ENCODE measurements at places on chromosomes 4 and X.

GRCh38 chrX:37824491-37825214 is 22.7 kb downstream of the DYNLT3 start:
- DNase-seq, result no peak
- H3K27me3 ChIP-seq, result no peaks in the 10 kb centered on the region
- H3K4me3 ChIP-seq, result no peak overlapping the region
- no peak overlapping the region for H3K27ac ChIP-seq

- no peak overlapping the region for H3K27ac ChIP-seq
- H3K27me3 ChIP-seq, result no peaks in the 10 kb centered on the region
- no peaks in the 10 kb centered on the region for H3K4me1 ChIP-seq
Measured at GRCh38 chr4:113276464-113277170, 227.2 kb downstream of the ANK2 start.

DNA sequence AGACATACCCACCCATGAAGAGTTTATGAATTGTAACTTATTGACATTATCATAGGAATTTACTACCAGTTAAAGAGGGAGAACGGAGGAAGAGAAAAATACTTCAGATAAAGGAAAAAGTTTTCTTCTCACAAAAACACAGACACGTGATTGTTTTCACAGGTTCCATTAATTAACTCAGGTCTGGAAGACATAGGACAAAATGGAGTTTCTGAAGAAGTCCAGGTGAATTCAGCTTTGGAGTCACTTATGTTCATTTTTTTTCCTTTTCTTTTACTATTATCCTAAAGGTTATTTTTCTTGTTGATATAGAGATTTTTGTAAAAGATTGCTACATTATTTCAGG is 20.5 kb downstream of the NIPAL1 start:
- H3K4me3 ChIP-seq, result no peak overlapping the region
- H3K36me3 ChIP-seq, result no peaks in the 10 kb centered on the region
- DNase-seq, result no peak

DNA sequence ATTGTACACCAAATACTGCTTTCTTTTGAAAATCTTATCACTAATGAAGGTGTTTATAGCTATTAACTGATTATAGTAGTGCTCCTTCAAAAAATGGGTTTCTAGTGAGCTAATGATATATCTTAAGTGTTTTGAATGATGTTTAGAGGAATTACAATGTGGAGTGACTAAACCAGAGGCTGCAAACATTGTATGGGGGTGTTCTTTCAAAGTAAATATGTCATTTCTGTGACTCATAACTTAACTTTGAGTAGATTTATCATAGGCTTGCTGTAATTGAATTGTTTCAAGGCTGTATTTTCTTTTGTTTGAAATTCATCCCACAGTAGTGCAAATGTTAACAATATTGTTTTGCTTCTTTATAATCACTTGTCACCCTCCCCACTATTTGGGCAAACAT is 141.6 kb downstream of the IL1RAPL2 start:
- H3K36me3 ChIP-seq, result no peaks in the 10 kb centered on the region
- no peak overlapping the region for H3K27ac ChIP-seq
- no peak for DNase-seq
- no peaks in the 10 kb centered on the region for H3K27me3 ChIP-seq

GRCh38 chr4:158850371-158850770 is 81.5 kb downstream of the FNIP2 start:
- H3K4me3 ChIP-seq, result no peak overlapping the region
- H3K36me3 ChIP-seq, result no peaks in the 10 kb centered on the region

DNA sequence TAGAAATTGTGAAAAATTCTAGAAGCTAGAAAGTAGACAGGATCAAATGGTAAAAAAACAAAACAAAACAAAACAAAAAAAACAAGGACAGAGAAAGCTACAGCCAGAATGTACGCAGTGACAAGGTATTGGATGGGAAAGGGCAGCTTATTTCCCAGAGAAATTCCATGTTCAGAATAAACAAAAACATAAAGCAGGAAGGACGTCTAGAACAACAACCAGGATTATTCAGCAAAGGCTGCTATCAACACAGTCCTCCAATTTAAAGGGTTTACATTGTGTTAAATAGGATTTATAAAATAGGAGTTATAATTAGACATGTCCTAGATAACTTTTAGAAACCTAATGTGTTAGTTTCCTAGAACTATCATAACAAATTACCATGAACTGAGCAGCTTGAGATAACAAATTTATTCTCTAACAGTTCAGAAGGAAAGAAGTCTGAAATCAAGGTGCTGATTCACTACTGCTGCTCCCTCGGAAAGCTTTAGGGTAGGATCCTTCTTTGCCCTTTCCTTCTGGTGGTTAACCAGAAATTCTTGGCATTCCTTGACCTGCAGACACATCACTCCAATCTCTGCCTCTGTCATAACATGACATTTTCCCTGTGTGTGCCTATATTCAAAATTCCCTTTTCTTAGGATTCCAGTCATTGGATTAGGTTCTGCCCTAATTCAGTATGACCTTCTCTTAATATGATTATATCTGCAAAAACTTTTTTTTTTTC is 175.6 kb downstream of the SNCA start:
- H3K4me3 ChIP-seq, result no peak overlapping the region
- no peak for DNase-seq
- no peak overlapping the region for H3K27ac ChIP-seq
- no peaks in the 10 kb centered on the region for H3K4me1 ChIP-seq

DNA sequence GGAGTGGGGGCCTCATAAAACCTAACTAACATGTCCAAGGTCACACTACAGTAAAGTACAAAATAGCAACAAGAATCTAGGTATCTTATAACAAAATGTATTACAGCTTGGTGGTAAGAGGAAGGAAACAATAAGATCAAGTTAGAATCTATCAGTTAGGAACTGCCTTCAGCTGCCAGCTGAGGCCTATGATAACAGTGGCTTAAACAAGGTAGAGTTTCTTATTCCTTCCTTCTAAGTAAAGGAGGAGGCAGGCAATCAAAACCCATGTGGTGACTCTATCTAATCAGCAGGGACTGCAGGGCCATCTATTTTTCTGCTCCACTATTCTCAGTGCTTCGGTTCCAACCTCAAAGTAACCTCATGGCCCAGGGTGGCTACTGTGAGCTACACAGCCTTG is 10.9 kb downstream of the SH3D19 start:
- no peak for DNase-seq
- no peaks in the 10 kb centered on the region for H3K4me1 ChIP-seq
- H3K27me3 ChIP-seq, result no peaks in the 10 kb centered on the region
- H3K4me3 ChIP-seq, result no peak overlapping the region

DNA sequence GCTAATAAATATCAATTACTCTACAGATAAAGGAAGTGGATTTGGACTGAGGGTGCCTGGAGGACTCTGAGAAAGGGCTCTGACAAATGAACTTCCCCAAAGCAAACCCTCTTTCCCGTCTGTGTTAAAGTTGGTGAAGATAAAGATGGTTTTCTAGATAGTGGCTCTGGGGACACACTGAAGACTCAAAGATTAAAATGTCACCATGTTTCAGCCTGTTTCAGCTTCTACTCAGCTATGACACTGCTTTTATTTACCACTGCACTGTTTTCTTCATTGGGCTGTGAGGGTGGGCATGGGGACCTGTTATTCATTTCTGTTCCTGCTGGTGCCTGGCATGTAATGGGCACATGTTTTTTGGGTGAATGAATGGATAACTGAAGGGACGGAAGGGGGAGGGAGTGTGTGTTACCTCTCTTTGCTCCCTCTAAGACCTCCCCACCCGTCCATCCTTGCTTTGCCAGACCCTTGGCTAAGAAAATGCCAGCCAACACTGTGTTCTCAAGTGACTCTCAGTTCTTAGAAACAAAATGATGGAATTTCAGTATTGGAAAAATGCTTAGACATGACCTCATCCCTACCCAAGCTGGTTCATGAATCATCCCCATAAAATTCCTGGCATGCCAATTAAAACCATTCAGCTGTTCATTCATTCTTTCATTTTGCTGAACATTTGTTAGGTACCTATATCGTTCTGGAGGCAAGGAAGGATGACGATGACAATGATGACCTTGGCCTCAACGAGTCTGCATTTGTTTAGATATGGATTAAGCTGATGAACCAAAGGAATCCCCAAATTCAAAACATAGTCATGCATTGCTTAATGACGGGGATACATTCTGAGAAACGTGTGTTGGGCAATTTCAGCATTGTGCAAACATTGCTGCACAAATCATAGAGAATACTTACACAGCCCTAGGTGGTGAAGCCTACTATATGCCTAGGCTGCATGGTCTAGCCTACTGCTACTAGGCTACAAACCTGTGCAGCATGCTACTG is 13.4 kb upstream of the STK32B start:
- no peaks in the 10 kb centered on the region for H3K36me3 ChIP-seq
- no peaks in the 10 kb centered on the region for H3K27me3 ChIP-seq
- H3K4me1 ChIP-seq, result no peaks in the 10 kb centered on the region
- H3K4me3 ChIP-seq, result no peak overlapping the region

- H3K36me3 ChIP-seq, result no peaks in the 10 kb centered on the region
- H3K27me3 ChIP-seq, result no peaks in the 10 kb centered on the region
- no peaks in the 10 kb centered on the region for H3K4me1 ChIP-seq
- DNase-seq, result no peak
- H3K4me3 ChIP-seq, result no peak overlapping the region
- no peak overlapping the region for H3K27ac ChIP-seq
Measured at GRCh38 chr4:101356928-101357327, 9.6 kb upstream of the PPP3CA start.

GRCh38 chr4:12447451-12447850 is 1018.8 kb upstream of the HS3ST1 start:
- no peak overlapping the region for H3K27ac ChIP-seq
- H3K4me1 ChIP-seq, result no peaks in the 10 kb centered on the region
- no peak for DNase-seq
- no peaks in the 10 kb centered on the region for H3K27me3 ChIP-seq
- H3K36me3 ChIP-seq, result no peaks in the 10 kb centered on the region
- H3K4me3 ChIP-seq, result no peak overlapping the region

Data from CD8-positive, alpha-beta memory T cell (primary cell).